Fibroblast of lung (primary cell): ENCODE measurements at places on chromosomes 2 and 18. TPM values are rescaled to one million over a fixed set of nuclear protein-coding genes. Genes with fewer than 3 reads are reported as not detected.

DNA sequence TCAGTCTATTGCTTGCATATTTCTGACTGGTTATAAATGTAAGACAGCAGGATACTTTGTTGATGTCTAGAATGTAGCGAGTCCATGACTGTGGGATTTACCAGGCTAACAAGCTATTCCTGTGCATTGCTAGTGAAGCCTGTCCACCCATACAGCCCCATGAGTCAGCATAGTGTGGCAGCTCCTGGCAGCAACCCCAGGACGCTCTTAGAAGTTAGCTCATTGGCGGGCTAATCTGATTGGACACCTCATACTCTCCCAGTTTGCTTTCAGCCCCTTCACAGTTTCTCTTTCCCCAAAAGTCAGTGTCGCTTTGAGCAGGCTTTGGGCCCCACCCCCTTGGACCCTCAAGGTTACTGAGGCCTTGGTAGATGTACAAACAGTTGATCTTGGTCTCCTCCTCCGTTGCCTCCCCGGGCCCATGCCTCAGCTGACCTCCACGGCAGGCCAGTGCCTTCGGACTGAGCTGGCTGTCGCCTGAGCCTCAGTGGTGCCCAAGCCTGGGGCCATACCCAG is 48.0 kb downstream of the COA5 start:
- H3K27ac ChIP-seq, result peak overlapping the region; percentile 62
- DNase-seq, result peak; percentile 94

- peak; percentile 33 for DNase-seq
- no peak overlapping the region for H3K4me3 ChIP-seq
- H3K36me3 ChIP-seq, result no peaks in the 10 kb centered on the region
- H3K27ac ChIP-seq, result no peak overlapping the region
Observed at GRCh38 chr18:46771141-46771540, 14.3 kb upstream of the ST8SIA5 start.

The GALNT5 gene
- 32.4 and 199 TPM in 2 replicates for total RNA-seq

GRCh38 chr2:179037807-179038206 is 12.1 kb downstream of the CCDC141 start:
- H3K27ac ChIP-seq, result no peak overlapping the region
- H3K27me3 ChIP-seq, result no peaks in the 10 kb centered on the region
- H3K36me3 ChIP-seq, result no peaks in the 10 kb centered on the region
- no peak for DNase-seq
- H3K4me1 ChIP-seq, result no peaks in the 10 kb centered on the region
- no peak overlapping the region for H3K4me3 ChIP-seq

The FAM210A gene
- total RNA-seq, result 15.2 and 17.5 TPM in 2 replicates

DNA sequence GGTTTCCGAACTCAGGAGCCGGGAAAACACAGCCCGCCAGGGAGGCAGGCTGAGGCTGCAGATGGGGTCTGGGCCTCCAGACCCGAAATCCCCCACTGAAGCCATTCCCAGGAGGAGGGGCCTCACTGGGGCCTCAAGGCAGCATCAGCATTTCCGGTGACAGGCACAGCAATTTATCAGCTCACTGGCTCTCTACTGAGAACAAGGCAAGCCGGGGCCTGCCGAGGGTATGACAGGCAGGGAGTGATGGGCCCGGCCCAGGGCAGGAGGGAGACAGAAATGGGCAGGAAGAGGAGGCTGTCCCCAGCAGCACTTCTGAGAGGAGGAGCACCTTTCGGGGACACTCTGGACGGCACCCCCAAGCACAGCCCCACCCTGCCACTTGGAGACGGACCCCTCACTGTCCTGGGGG is 12.5 kb downstream of the SDC1 start:
- no peaks in the 10 kb centered on the region for H3K36me3 ChIP-seq
- peak; percentile 31 for DNase-seq
- no peak overlapping the region for H3K4me3 ChIP-seq
- peaks cover 2% of the 10 kb centered on the region for H3K4me1 ChIP-seq
- no peaks in the 10 kb centered on the region for H3K27me3 ChIP-seq

The PNO1 gene
- 12.9 and 14.4 TPM in 2 replicates for total RNA-seq

The RAPGEF4 gene
- total RNA-seq, result 1.3 and 3.0 TPM in 2 replicates

- no peaks in the 10 kb centered on the region for H3K4me1 ChIP-seq
- peak; percentile 55 for DNase-seq
- no peak overlapping the region for H3K4me3 ChIP-seq
- H3K36me3 ChIP-seq, result no peaks in the 10 kb centered on the region
- no peak overlapping the region for H3K27ac ChIP-seq
Observed at GRCh38 chr2:58146707-58147106, 94.4 kb downstream of the FANCL start.

GRCh38 chr18:10245031-10245845 is 209.2 kb upstream of the APCDD1 start:
- peaks cover 4% of the 10 kb centered on the region for H3K27me3 ChIP-seq
- H3K4me3 ChIP-seq, result no peak overlapping the region
- DNase-seq, result no peak
- H3K4me1 ChIP-seq, result no peaks in the 10 kb centered on the region
- H3K36me3 ChIP-seq, result no peaks in the 10 kb centered on the region

GRCh38 chr2:164934401-164935117 is 20.8 kb downstream of the SLC38A11 start:
- H3K4me1 ChIP-seq, result no peaks in the 10 kb centered on the region
- DNase-seq, result no peak
- H3K4me3 ChIP-seq, result no peak overlapping the region
- no peaks in the 10 kb centered on the region for H3K36me3 ChIP-seq
- H3K27ac ChIP-seq, result no peak overlapping the region

- no peak overlapping the region for H3K4me3 ChIP-seq
- H3K36me3 ChIP-seq, result no peaks in the 10 kb centered on the region
- H3K27ac ChIP-seq, result no peak overlapping the region
- DNase-seq, result no peak
Observed at GRCh38 chr2:218975060-218975777, 9.8 kb downstream of the FEV start.

The STRADB gene
- 57.8 and 84.7 TPM in 2 replicates for total RNA-seq

GRCh38 chr2:121140734-121141133 is 144.3 kb downstream of the TFCP2L1 start:
- no peaks in the 10 kb centered on the region for H3K27me3 ChIP-seq
- no peak overlapping the region for H3K4me3 ChIP-seq
- no peaks in the 10 kb centered on the region for H3K4me1 ChIP-seq

DNA sequence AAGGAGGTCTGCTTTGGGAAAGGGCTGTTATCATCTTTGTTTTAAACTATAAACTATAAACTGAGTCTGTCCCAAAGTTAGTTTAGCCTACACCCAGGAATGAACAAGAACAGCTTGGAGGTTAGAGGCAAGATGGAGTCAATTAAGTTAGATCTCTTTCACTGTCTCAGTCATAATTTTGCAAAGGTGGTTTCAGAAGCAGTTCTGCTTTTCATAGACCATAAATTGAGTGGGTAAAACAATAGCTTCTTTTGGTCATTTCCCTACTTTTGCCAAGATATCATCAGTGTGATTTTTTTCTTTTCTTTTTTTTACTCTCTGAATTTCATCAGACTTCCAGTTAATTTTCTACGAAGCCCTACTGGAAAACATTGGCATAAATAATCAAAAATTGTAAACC is 117.0 kb downstream of the AP1S3 start:
- DNase-seq, result no peak
- no peak overlapping the region for H3K27ac ChIP-seq
- H3K4me1 ChIP-seq, result peaks cover 9% of the 10 kb centered on the region
- no peaks in the 10 kb centered on the region for H3K36me3 ChIP-seq

DNA sequence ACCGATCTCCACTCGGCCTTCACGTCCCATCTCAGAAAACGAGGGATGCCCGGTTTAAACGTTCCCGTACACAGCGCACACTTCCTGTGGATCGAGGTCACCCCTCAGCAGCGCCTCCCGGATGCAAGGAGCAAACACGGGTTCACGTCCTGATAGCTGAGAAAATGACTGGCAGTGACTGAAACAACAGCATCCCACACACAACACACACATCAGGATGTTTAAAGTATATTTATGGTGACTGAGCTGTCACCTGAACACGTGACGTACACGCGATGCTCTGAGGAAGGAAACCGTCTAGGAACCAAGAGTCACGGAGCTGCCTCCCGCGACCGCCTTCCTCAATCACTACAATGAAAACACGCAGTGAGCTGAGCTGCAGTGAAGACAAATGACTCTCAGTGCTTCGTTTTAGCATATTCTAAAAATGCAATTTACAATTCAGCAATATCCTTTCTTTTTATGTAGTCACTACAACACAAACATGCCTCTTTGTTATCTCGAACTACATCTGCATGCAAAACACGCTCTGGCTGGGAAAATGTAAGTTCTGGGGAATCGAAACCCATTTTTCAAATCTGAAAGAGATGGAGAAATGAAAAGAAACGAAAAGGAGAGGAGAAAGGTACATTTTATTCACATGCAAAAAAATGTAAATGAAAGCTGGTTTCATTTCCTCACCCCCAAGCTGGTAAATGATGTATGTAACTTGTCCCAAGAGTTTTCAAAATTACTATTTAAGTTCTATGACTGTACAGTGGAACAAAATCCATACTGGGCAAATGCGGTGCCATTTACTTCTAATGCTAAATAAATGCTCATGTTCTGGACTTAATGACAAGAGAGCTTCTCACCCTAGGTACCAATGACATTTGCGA is 19.8 kb downstream of the HDAC4 start:
- no peak overlapping the region for H3K4me3 ChIP-seq
- H3K4me1 ChIP-seq, result no peaks in the 10 kb centered on the region
- no peak for DNase-seq
- no peak overlapping the region for H3K27ac ChIP-seq

GRCh38 chr2:37020887-37021796 is 54.8 kb upstream of the STRN start:
- peaks cover 5% of the 10 kb centered on the region for H3K4me1 ChIP-seq
- no peaks in the 10 kb centered on the region for H3K27me3 ChIP-seq
- peak; percentile 8 for DNase-seq
- H3K27ac ChIP-seq, result peak overlapping the region; percentile 85

DNA sequence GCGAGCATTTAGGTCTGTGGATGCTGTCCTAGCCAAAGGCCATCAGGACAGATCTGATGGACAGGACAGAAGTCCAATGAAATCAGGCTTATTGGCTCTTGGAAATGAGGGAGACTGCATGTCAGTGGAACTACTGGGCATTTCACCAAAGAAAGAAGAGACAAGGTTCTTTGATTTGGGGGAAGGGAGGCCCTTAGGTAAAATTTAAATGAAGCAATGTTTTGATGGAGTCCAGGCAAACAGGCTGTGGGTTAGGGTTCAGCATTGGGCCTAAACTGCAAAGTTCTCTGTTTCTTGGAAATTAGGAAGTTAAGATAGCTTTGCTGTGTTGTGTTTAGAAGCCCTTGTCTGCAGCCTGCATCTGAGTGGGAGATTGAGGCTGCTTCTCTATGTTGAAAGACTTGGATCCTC is 31.6 kb upstream of the RNF149 start:
- peaks cover 11% of the 10 kb centered on the region for H3K4me1 ChIP-seq
- H3K36me3 ChIP-seq, result no peaks in the 10 kb centered on the region
- H3K27ac ChIP-seq, result no peak overlapping the region
- H3K27me3 ChIP-seq, result no peaks in the 10 kb centered on the region
- DNase-seq, result peak; percentile 26

The EML6 gene
- total RNA-seq, result 0.26 and 1.3 TPM in 2 replicates

DNA sequence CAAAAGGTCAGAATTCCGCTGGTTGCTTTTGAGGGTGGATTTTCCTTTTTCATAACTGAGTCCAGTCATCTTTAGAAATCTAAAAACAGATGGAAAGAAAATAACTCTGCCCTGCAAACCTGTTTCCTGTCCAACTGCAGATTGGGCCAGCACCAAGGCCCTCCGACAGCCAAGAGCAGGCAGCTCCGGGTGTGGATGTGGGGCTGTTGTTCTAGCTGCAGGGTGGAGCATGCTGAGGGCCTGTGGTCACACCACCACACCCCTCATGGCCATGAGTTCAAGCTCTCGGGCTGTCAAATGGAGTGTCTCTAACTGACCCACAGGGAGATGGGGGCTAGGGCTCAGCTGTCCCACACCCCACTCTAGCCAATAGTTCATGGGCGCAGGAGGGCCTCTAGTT is 69.3 kb upstream of the BZW1 start:
- no peak overlapping the region for H3K4me3 ChIP-seq
- peaks cover 13% of the 10 kb centered on the region for H3K4me1 ChIP-seq
- DNase-seq, result peak; percentile 59

GRCh38 chr2:70473101-70473722 is 80.4 kb downstream of the TGFA start:
- H3K4me3 ChIP-seq, result no peak overlapping the region
- DNase-seq, result no peak
- no peak overlapping the region for H3K27ac ChIP-seq
- no peaks in the 10 kb centered on the region for H3K4me1 ChIP-seq

DNA sequence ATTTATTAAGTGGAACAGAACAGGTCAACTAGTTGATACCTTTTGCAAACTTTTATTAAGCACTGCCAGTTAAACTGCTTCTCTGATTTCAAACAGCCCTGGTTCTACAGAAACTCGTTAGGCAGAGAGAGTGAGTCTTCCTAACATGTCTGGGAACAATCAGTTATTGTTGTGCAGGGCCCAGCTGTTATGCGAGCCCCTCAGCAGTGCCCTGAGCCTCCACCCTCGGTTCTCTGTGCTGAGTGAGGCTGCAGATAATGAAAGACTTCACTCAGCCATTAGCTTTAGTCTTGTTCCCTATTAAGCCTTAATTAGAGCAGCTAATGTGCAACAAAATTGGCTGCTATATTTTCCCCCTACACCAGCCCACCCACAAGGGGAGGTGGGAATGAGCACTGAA is 39.6 kb downstream of the KCTD18 start:
- H3K4me3 ChIP-seq, result no peak overlapping the region
- H3K27ac ChIP-seq, result no peak overlapping the region
- no peak for DNase-seq
- H3K36me3 ChIP-seq, result peaks cover 25% of the 10 kb centered on the region
- no peaks in the 10 kb centered on the region for H3K4me1 ChIP-seq

- no peak overlapping the region for H3K4me3 ChIP-seq
- H3K27me3 ChIP-seq, result no peaks in the 10 kb centered on the region
- no peaks in the 10 kb centered on the region for H3K36me3 ChIP-seq
- H3K4me1 ChIP-seq, result no peaks in the 10 kb centered on the region
- H3K27ac ChIP-seq, result no peak overlapping the region
Observed at GRCh38 chr2:34307636-34308035, 708.5 kb upstream of the FAM98A start.

GRCh38 chr2:152715854-152716428 is 1.3 kb downstream of the PRPF40A start:
- no peak overlapping the region for H3K27ac ChIP-seq
- H3K4me3 ChIP-seq, result peak overlapping the region; percentile 99
- no peak for DNase-seq

DNA sequence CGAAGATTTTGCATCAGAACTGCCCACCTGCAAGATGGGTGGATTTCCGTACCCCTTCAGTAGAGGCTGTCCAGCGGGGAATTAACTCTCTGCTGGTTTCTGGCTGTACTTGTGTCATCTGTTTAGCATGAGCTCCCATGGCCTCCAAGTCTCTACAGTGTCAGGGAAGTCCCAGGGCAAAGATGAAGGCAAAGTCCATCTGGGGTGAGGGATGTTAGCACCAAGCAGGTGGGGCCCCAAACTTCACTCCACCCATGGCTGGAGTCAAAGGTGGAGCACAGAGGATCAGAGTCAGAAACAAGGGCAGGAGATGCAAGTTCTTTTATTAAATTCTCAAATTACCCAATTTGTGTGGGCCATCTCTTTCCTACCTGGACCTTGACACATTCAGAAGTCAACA is 78.0 kb downstream of the TNFRSF11A start:
- H3K27ac ChIP-seq, result no peak overlapping the region
- H3K36me3 ChIP-seq, result no peaks in the 10 kb centered on the region
- no peak overlapping the region for H3K4me3 ChIP-seq
- no peaks in the 10 kb centered on the region for H3K4me1 ChIP-seq
- no peak for DNase-seq
